NCI-H2081 (cell line): ENCODE measurements at places on chromosomes 12 and 14.

- DNase-seq: no peak
These were observed 79.2 kb downstream of the CCDC88C start for GRCh38 chr14:91338379-91338778.

DNA sequence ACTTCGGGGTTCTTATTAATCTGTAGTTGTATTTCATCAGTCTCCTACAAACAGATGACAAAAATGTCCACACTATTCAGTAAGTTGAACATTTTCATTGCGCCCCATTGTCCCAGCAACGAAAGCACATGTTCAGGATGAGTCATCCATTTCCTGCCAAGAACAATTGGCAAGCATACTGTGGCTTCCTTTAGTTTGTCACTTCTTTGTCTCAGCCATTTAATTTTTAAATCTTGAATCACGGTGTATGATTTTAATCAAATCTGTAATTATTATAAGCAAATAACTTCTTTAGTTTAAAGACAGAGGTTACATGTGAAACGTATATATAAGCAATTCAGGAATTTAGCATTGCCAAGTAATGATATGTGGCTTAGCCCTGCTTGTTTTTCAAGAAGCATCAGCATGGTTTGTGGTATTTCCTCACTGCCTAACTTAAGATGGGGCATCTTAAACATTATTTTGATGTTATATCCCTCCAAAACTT is 211.3 kb upstream of the KRR1 start:
- peak; percentile 27 for DNase-seq

GRCh38 chr14:92960706-92961566 is 38.0 kb downstream of the CHGA start:
- DNase-seq: peak; percentile 86

- DNase-seq: no peak
These were observed 351.1 kb upstream of the FLRT2 start for GRCh38 chr14:85178864-85179263.

DNA sequence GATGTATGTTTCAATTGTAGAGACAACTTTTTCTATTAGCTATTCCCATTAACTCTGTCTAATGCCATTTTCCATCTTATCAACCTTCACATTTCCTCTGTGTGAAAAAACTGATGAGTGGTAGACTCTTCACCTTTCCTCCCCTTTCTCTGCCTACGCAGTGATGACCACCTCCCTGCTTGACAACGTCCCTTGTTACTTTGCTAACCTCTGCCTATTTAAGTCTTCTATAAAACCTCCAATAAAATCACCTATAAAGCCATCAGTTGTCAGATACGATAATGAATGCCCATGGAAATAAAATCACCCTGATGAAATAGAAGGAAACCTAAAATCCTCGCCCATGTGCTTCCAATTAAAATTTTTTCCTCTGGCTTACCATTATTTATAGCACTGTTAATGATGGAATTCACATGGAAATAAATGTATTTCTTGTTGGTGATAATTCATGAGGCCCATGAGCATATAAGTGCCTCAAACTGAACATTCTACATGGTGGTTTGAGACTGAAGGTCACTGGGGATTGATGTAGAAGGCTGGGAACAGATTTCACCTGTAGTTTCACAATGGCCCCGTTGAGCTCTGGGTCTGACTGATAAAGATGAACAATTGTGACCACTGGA is 1454.0 kb upstream of the SEL1L start:
- DNase-seq: no peak

- no peak for DNase-seq
These were observed 195.5 kb upstream of the DAAM1 start for GRCh38 chr14:58992935-58993334.

DNA sequence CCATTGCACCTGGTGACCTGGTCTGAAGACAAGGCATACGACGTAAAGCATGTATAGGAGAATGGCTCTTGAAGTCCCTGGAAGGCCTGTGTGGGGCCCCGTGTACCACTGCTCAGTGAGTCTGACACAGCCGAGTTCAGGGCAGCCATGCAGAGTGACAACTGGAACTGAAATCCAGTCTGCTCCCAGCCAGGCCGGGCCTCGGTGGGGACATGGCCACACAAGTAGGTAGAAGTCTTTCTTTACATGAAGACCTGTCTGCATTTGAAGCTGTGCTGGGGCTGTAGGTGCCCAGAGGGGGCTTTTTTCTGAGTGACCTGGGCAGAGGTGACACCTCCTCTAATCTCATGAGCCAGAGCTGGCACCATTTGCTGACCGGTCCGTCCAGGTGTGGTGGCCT is 35.7 kb downstream of the ADGRD1 start:
- DNase-seq: no peak

- no peak for DNase-seq
These were observed 104.7 kb downstream of the RFLNA start for GRCh38 chr12:124399622-124400021.

DNA sequence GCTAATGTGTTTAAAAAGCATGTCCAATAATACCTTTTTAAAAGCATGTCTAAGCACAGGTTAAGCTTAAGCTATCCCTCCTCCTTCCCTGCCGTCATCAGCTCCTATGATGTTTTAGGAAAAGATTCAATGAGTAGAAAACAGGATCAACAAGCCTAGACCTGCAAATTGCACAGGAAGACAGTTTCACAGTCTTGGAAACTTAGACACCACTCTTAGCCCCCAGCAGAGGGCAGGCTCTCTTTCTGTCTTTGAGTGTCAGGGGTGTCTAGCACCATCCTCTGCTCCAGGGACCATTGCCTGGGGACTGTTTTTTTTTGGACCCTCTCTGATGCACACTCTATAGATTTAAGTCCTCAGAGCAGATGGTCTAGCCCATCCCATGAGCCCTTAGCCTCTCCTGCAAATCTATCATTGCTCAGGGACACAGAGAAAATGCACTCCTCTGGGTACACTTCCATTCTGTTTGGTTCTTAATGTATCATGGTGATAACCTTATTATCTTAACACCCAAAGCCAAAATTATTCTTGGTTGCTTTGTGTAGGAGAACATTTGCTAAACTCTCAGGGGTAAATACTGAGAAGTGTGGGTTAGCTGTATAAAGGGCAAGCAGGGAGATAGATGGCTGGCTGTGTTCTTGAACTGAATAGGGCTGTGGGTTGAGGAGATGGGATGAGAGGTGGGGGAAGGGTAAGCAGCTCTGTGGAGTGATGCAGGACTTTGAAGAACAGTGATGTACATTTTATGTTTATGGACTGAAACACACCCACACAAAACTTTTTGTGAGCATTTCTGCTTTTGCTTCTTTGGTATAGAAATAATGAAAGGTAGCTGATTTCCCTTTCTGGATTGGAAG is 259.9 kb upstream of the DDHD1 start:
- DNase-seq: peak; percentile 0

DNA sequence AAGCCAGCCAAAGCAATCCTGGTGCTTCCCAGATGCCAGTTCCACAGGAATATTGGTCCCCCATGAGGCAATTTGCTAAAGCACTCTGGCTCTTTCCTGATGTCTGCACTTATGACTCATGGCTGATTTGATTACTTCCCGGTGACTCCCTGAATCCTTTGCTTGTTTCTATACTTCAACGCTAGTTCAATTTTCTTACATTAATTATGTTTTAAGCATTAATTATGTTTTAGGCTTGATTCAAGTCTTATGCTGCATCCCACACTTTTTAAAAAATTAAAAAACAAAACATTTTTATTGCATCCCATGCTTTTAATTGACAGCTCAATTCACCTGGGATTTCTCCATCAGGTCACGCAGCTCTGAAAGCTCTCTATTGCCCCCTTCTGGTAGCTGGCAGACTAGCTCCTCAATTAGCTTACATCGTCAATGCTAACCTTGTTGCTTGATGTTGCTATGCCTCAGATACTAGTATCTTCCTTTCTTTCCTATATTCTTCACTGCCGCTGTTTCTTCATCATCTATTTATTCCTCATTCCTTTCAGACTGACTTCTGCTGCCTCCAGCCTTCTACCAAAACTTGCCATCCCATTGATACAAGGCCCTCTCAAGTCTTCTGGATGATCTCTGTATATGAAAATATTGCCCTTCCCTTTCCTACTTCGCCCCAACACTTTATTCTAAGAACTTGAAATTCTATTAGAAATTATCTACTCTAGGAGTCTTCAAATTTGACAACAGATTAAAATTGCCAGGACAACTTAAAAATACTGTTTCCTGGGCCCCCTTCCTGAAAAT is 32.0 kb downstream of the TSHR start:
- peak; percentile 73 for DNase-seq

- DNase-seq: no peak
These were observed 387.8 kb downstream of the SOX5 start for GRCh38 chr12:23561364-23562345.

GRCh38 chr14:22829661-22830442 is at the start of gene MRPL52:
TSS of gene MRPL52 (plus strand) at chr14:22829887. CDS start at chr14:22829913, 26 bp downstream.
- peak; percentile 86 for DNase-seq

GRCh38 chr12:7327918-7328317 is 24.0 kb downstream of the ACSM4 start:
- no peak for DNase-seq

GRCh38 chr12:110171186-110171538 is 47.0 kb downstream of the IFT81 start:
- no peak for DNase-seq

- DNase-seq: no peak
These were observed 1.3 kb downstream of the SDR9C7 start for GRCh38 chr12:56932867-56933266.

- no peak for DNase-seq
These were observed 2.2 kb downstream of the GABARAPL1 start for GRCh38 chr12:10214895-10215267.

GRCh38 chr12:80846952-80847351 is 90.8 kb downstream of the LIN7A start:
- DNase-seq: peak; percentile 62

- no peak for DNase-seq
These were observed 489.3 kb downstream of the GALC start for GRCh38 chr14:87503711-87504110.

GRCh38 chr12:108642269-108642870 is 8.7 kb upstream of the SELPLG start:
- no peak for DNase-seq

- DNase-seq: no peak
These were observed 278.1 kb upstream of the FAR2 start for GRCh38 chr12:28870839-28871440.

DNA sequence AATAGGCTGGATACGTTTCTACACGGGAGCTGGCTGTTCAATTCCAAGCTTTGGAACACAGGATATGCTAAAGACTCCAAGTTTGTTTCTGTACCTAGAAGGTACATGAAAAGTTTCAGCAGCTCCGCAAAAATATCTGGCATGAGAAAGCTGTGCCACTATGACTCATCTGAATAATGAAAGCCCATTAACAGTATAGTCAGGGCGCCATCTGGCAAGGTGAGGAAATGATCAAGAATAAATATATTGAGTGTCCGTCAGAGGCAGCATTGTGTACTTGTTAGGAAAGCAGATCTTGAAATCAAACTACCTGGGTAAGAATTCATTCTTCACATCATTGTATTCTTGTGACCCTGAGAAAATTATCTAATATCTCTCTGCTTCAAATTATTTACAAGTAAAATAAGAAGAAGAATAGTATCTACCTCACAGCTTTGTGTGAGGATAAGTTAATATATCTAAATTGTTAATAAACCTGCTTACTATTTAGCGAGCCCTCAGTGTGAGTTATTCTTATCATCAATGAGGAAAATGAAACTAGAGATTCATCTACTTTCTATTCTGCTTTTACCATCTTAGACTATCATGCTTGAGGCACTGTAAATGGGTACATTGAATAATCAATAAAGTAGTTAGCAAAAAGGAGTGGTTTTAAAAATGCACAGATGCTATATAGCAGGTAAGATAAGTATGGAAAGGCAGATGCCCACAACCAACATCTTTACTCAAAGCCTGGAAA is 53.5 kb downstream of the FSCB start:
- peak; percentile 62 for DNase-seq

DNA sequence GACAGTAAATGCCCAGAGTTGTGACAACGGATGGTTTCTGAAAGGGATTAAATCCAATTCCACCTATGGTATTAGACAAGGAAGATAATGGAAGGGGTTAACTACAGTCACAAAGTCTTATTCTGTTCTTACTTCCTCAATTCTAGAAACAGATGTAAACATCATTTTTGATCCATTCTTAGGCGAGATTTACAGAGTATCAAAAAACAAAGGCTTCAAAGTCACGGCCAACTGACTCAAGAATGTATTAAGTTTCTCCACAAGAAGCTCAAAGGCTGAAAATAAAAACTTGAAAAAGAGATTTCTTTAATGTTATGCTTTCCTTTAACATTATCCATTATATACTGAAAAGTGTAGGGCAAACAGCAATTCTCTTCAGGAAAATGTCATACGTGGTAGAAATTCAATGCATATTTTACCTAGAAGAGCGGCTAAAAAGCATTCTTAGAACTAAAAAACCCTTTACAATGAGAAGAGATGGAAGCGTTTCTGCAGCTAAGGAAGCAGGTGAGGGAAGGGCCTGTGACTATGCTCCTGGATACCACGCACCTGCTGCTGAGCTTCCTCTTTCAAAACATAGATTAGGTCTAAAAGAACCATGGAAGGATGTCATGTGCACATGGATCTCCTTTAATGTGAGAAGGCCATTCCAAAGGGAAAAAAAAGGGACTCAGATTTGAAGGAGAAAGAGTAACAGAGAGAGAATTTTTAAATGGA is 185.8 kb downstream of the STXBP6 start:
- peak; percentile 3 for DNase-seq

DNA sequence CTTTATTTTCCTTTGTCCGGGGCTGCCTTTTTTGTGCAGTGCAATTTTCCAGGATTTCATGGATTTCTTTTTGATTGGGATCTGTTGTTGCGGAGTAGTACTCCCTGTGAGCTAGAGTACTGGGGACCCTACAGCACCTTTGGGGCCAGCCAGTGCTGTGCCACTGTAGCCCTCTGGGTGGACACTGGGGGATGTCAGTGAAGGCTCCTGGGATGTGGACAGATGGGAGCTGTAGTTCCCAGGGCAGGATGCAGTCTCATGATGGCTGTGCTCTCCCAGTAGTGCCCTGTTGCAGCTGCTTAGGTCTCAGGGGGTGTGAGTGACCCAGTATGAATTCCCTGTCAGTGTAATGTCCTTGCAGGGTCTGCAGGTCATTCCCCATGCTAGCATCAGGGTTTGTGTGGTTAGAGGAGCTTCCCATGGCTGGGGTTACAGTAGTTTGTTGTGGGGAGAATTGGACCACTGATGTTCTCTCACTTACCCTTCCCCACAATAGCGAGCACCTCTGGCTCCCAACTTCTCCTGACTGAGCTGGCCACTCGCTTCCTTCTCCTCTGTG is 72.2 kb downstream of the BRMS1L start:
- no peak for DNase-seq

DNA sequence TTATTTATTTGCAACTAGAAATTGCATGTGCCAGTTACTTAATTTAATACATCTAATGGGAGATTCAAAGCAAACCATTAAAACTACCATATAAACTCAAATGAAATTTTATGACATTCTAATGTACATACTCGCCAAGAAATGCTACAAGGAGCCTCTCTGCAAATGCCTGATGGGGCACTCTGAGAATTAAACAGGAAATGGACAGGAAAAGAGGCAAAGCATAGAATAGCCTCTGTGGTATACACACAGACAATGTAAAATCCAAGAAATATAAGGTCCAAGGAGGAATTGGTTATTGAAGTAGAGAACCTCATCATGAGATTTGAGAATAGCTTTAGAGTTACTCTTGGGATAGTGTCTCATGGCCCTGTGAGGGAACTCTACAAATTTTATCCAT is 41.2 kb downstream of the RAB21 start:
- no peak for DNase-seq

GRCh38 chr12:108363165-108363564 is 24.1 kb upstream of the CMKLR1 start:
- DNase-seq: no peak

- no peak for DNase-seq
These were observed 8.5 kb upstream of the SVOP start for GRCh38 chr12:109029411-109029810.

GRCh38 chr12:69254046-69254445 is 14.7 kb downstream of the CPSF6 start:
- peak; percentile 6 for DNase-seq

GRCh38 chr12:57146961-57147944 is at the start of gene LRP1-AS:
TSS of gene LRP1-AS (minus strand) at chr12:57147619.
- DNase-seq: no peak
